BJ (cell line): ENCODE measurements at places on chromosomes 3 and 15.

DNA sequence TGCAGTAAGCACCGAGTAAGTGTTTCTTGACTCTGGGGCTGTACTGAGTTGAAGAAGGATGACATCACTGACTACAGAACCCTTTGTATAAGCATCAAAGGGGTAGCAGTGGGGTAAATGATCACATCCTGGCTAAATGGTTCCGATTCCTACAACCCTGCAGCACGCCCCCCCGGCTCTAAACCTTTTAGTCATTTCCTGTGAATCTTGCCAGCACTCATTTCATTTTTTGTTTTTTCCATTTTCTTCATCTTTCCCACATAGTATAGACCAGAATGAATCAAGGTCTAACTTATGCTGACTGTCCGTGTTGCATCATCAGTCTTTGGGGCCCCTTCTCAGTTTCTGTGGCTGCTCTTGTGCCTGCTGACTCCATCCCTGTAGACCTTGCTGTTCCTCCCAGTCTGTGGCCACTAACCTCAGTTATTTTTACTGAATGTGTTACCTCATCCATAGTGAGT, 383.1 kb upstream of the TPRG1 start:
- DNase-seq = peak; percentile 52

DNA sequence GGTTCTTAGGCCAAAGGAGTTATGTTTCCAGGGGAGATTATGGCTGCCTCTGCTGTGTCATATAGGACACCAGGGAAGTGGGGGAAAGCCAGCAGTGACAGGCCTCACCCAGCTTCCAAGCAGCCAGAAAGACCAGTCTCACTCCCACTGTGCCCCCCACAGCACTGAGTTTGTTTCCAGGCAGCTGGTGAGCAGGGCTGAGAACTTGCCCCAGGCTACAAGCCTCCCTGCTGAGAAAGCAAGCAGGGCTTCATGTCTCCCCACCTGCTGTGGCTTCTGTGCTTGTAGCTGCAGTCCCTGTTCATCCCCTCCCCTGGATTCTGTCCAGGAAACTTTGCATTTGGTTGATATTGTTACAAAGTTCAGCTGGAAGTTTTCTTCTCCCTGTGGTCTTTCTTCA, 376.3 kb downstream of the PDCD6IP start:
- no peak for DNase-seq

DNA sequence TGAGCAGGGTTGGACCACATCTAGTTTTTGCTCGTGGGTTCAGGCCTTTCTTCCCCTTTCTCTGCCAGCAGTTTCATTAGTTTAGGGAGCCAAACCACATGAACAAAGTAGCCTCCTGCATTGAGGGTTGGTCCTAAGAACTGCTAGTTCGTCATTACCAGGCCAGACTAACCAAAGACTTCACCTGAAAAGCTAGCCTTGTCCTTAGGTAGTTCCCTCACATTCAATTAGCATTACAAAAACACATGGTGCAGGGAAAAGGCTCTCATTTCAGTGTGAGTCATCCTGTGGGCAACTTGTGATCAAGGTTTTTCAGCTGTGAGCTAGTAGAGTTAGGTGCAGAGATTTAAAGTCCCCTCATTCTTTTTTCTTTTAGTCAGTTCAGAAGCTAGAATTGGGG, 279.3 kb upstream of the CTNNB1 start:
- no peak for DNase-seq

- DNase-seq = no peak
Observed at GRCh38 chr3:77773084-77773483, 733.2 kb downstream of the ROBO2 start.

DNA sequence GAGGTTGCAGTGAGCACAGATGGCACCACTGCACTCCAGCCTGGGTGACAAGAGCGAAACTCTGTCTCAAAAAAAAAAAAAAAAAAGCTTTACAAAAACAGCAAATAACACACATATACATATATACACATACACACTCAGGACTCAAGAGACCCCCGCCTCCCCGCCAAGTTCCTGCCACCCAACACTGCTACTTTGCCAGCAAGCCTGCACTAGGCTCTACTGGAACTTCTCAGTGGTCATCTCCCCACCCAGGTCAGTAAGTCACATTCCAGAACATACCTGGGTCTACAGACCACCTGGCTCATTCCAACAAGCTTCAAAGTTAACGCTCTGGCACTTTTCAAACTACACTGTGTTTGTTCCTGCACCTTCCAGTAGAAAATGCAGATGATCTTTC, 62.3 kb downstream of the SENP2 start:
- DNase-seq = no peak

- DNase-seq = no peak
Observed at GRCh38 chr3:18771931-18772330, 346.8 kb upstream of the SATB1 start.

- no peak for DNase-seq
Observed at GRCh38 chr15:76286271-76286879, 24.9 kb downstream of the ETFA start.

- DNase-seq = no peak
Observed at GRCh38 chr3:147423798-147424580, 14.8 kb downstream of the ZIC1 start.

DNA sequence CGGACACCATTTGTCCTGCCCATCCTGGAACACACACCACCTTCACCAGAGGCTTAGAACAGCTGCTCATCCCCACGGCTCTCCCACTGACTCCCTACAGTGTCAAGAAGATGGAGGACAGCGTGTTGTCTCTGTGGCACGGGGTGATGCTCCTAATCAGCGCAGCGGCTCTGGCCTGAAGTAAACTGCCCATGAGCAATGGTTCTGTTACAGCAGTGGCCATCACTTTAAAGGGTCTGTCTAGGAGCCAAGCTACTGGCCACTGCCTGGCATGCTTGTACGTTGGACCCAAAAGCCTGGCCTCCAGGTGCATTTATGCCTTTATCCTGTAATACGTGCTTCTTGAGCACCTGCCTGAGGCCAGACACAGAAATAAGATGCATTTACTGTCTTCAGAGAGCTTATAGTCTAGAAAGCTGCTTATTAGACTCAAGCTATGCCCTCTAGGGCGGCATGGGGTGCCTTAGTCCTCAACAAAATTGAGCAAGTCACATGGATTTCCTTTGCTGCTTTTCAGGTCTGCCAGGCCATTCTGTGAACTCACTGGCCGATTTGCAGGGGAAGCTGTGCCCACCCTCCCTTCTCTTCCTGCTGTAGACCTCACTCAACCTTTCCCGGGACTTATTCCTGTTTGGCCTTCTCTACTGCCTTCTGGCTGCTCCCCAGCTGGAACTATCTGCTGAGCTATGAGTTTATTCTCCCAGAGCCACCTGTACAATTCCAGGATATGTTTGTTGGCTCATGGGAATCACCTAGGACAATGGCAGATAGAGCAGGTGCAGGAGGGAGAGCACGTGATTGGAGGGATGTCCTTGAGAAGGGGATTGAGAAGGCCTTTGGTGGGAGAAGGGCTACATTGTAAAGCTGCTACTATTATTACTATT, 51.9 kb downstream of the STARD5 start:
- DNase-seq = no peak

DNA sequence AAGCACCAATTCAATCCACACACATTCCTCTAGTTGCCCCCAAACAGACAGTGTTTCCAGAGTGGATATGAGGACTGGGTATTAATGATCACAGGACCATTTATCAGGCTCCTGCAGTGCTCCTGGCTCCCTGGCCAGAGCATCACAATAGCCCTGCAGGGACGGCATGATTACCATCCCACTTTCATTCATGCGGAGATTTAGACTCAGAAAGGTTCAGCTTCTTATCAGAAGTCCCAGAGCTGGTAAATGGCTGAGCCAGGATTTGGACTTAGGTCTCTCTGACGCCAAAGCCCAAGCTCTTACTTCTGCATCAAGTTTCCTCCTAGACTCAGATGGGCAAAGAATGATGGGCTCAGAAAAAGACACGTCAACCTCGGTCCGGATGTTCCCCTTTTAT, 2.9 kb upstream of the EPHB3 start:
- DNase-seq = no peak

GRCh38 chr3:71876135-71877105, 91.5 kb upstream of the PROK2 start:
- DNase-seq = no peak

- no peak for DNase-seq
Observed at GRCh38 chr3:8841472-8841871, 72.1 kb upstream of the OXTR start.

DNA sequence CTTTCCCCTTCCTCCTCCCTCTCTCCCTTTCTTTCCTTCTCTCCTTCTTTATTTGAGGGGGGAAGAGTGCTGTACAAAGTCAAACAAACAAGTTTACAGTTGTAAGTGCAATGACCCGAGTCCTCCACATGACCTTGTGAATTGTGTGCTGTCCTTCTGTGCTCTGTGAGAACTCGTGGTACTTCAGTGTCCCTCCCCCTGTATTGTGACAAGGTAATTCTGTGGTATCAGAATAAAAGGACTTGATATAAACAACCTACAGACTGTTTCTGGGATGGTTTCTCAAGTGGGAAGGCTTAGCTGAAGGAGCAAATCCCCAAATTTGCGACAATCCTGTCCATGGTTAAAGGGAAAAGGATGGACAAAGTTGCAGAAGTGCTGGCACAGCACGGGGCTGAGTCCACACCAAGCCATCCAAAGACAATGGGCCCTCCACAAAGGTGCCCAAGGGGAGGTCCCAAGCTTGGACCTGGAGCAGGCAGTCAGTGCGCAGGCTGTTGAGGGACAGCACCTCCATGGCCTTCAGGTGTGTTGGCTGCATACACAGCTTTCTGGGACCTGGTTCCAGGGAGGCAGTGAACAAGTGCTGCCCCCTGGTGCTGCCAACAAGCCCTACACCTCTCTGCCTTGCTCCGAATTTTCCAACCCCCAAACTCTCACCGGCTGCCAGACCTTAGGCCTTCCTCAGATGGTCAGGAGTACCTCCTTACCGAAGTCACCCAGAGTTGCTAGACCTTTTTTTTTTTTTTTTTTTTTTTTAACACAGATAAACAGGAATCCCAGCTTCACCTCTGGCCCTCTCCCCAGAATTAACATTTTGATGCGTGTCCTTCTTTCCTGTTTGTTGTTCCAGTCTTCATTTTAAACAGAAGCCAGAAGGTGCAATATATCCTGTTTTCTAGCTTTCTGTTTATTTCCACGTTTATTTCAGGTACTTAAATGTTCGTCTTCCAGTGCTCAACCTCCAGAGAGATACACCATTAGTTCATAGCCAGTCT, 2.6 kb upstream of the APEH start:
- DNase-seq = no peak

- DNase-seq = no peak
Observed at GRCh38 chr3:106862067-106862466, 515.2 kb upstream of the CCDC54 start.
